Naive thymus-derived CD4-positive, alpha-beta T cell (primary cell): ENCODE measurements at places on chromosomes 4 and X.

GRCh38 chr4:7045961-7046921, 3.1 kb downstream of the TADA2B start:
- DNase-seq: no peak

- DNase-seq: no peak
Observed at GRCh38 chrX:11499076-11500044, 166.4 kb downstream of the ARHGAP6 start.

- DNase-seq: no peak
Observed at GRCh38 chr4:21517126-21517859, 431.3 kb downstream of the KCNIP4 start.

DNA sequence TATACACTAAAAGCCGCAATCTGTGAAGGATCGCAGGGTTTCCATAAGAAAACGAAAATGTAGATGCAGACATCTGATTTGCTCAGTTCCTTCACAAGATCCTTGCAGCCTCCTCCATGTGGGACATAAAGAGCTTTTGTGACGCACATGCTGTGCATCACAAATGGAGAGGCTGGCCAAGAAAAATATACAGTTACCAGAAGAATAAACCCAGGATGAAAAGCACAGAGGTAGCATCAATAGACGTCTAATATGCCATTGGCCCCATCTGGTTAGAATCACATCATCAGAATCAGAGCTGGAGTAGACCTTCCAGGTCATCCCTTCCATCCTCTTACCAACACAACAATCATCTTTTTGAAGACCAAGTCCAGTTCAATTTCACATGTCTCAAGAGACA, 517.4 kb downstream of the RAB28 start:
- no peak for DNase-seq

- DNase-seq: no peak
Observed at GRCh38 chr4:89998469-89999011, 103.9 kb downstream of the MMRN1 start.

- DNase-seq: no peak
Observed at GRCh38 chr4:169050881-169051760, 41.1 kb upstream of the CBR4 start.

GRCh38 chrX:17046478-17047097, 100.1 kb downstream of the REPS2 start:
- DNase-seq: peak; percentile 13

DNA sequence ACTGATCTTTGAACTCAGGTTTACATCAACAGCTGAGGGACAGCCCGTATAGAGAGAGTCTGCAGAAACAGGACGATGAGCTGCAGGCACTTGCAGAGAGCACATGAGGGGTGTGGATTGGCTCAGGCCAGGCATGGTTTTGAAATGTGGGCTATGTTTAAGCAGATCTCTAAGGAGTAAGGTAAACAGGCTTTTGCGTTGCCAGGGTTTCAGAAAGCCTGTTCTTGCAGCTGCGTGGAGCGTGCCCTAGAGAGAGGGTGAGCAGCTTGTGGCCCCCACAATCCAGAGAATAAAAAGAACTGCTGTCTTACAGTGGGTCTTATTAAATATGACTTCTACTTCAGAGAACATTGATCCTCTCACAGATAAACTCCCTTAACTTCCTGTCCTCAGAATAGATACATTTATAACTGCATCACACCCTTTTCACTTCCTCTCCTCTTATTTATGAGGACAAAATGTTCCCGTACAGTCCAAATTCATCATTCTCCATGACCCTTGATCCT, 64.1 kb downstream of the TMA16 start:
- peak; percentile 20 for DNase-seq

DNA sequence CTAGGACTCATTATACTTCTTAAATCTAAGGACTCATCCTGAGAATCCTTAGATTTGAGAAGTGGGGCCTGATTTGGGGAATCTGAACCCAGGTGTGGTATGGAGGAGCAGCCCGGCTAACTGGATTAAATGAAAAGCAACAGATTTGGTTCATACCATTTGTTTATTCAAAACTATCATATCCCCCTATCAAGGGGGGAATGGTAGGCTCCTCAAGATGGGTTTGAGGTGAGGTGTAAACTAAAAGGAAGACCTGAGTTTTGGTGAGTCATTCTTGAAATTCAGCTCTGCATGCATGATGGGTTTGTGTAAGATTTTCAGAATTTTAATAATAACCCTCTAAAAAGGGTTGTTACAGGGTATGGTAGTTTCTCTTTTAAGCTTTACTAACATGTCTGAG, 53.4 kb downstream of the CASP6 start:
- DNase-seq: no peak

GRCh38 chrX:34874763-34875162, 67.8 kb upstream of the FAM47B start:
- no peak for DNase-seq

DNA sequence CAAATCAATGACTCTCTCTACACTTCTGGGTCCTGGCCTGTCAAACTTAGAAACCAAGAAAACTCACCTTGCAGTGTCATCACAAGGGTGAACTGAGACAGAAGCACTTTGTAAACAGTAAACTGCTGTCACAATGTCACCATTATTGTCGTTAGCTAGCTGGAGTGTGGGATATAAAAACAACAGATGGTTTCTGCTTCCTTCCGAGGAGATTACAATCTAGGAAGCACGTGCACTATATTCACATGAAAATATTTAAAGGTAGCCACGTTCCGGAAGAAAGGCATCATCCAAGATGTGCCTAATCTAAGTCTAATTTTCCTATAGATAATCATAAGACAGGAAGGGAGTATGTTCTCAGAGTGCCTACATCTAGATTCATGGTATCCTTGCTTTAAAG, 64.7 kb upstream of the ACSL1 start:
- no peak for DNase-seq

GRCh38 chr4:8676676-8677075, 84.1 kb downstream of the CPZ start:
- DNase-seq: no peak

GRCh38 chr4:37533286-37534033, 152.7 kb downstream of the RELL1 start:
- DNase-seq: no peak

GRCh38 chr4:88659055-88659889, 38.4 kb downstream of the NAP1L5 start:
- DNase-seq: peak; percentile 45

DNA sequence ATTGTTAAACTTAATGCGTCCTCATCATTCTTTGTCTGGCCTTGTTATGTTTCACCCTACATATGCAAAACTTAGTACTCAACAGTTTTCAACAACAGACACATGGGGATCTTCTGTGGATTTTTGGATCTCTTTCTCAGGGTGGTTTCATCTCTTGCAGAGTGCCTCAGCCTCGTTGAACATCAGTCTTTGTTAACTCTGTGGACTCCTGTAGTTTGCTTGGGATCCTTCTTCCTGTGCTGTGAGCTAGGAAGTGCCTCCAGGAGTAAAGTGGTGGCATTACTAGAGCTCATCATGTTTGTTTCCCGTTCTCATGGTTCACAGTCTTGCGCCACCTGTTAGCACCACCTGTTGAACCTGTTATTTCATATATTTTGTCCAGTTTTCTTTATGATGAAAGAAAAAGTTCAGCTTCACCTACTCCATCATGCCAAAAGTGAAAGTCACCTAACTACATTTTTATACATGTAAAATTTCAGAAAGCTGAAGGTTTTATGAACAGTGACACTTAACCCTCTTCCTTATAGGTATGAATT, 27.5 kb upstream of the NDUFC1 start:
- no peak for DNase-seq

DNA sequence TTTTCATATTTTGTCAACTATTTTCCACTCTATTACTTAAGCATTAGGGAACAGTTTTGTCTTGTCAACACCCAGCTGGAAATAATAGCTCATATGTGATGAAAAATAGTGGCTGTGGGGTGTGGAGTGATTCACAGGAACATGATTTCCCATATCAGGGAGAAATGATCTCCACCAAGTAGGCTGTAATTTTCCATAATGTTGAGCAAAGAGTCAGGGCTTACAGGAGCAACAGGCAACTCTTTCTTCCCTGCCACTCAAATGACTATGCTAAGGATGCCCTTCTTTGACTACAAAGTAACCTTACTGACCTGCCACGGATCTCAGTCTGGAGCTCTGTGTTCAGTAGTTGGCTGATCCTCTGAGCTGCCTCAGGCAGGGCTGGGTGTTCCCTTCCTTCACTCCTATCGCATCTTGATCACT, 90.0 kb upstream of the GATB start:
- no peak for DNase-seq

GRCh38 chrX:105017641-105018040, 202.9 kb downstream of the TEX13A start:
- no peak for DNase-seq

DNA sequence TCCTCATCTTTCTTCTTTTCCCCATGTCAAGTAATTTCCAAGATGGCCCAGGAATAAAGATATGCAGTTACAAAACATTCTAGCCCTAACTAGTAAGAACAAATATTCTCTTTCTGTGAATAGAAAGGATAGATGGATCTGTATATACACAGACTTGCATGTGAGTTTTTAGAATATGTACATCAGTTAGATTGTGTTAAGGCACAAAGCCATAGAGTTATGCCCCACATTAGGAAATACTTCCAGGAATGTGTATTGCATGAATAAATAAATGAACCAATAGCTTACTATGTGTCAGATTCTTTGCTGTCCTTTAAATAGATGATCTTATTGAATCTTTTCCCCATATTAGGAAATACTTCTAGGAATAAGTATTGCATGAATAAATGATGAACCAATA, 46.0 kb upstream of the TMPRSS11E start:
- no peak for DNase-seq

DNA sequence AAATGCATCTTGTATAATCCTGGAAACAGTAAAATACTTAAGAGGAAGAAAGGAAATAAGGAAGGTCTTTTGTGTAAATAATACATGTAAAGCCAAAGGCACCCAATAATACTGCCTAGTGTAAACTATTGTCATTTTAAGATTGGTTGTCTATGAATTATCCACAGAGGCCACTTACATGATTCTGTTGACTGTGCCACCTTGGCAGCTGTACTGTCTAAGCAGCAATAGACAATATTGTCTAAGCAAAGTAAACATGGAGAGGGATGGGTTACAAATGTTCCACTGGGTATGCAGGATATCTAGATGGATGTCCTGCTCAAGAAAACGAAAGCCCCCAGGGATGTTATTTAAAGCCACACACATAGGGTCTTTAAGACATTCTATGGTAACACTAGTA, 19.4 kb downstream of the BEND4 start:
- no peak for DNase-seq

- no peak for DNase-seq
Observed at GRCh38 chr4:56630876-56631666, 50.0 kb downstream of the HOPX start.

GRCh38 chr4:152039023-152039481, 278.2 kb upstream of the GATB start:
- DNase-seq: no peak

DNA sequence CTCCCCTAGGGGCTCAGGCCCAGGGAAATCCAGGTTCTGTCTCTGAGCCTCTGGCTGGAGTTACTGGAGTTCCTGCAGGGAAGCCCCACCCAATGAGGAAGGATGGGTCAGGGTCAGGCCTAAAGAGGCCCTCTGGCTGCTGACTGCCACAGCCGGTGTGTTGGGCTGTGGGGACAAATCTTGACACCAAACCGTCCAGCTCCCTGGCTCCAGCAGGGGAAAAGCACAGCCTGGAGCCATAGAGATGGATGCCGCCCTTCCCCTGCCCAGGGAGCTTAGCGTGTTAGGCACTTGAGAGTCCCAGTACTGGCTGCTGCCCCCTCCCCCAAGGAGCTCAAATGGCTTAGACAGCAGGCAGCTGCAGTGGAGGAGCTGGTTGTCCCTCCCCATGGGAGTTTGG, 321.3 kb upstream of the LCORL start:
- DNase-seq: no peak

DNA sequence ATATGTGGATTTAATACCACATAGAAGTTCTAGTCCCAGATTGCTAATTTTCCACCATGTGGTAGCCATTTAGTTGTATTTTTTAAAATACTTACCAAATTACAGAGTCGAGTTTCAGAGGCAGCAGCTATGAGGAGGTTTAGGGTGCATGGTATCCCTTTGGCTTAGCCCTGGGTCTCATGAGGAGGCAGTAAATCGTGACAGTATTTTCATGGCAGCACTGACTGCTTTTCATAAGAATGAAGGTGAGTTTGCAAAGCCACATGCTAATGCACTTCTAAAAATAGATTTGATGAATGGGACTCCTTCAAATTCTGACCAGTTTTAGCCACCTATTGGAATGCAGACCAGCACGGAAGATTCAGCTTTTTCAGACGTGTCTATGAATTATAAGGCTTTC, 114.0 kb upstream of the FRG1 start:
- DNase-seq: no peak

DNA sequence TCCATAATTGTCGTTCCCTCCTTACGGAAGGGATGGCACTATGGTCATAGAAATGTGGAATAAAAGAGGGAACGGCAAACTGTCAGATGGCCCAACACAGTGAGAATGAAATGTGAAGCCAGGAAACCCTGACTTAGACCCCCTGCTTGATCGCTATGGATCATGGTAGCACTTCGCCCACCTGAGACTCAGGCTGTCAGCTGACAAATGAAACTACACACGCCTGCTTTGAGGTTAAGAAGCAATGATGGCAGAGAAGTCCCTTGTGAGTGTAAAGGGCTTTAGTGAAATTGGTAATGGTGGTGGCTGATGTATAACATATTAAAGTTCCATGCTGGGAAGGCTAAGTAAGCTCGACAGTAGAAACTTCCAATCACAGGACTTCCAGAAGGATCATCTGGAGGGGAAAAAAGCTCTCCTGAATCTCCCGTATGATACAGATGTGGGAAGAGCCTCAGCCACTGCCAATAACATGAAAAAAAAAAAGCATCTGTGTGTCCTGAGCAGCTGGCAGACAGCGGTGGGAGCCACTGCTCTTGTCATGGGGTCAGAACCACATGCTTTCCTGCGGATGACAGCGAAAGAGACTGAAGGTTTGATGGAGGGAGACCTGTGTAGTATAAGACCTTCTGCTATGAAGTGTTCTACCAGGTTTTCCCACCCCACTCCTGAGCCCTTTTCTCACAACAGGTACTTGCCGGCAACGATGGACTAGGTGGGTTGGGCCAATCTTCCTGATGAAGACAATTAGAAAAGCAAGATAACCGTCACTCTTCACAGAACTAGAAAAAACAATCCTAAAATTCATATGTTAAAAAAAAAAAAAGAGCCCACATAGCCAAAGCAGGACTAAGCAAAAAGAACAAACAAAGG, 107.6 kb downstream of the AFAP1 start:
- no peak for DNase-seq

- DNase-seq: no peak
Observed at GRCh38 chr4:13511101-13511500, 27.0 kb upstream of the RAB28 start.
